CD4-positive, alpha-beta T cell treated with Interleukin-17A for 4 hours (primary cell): ENCODE measurements at places on chromosomes 4 and X.

DNA sequence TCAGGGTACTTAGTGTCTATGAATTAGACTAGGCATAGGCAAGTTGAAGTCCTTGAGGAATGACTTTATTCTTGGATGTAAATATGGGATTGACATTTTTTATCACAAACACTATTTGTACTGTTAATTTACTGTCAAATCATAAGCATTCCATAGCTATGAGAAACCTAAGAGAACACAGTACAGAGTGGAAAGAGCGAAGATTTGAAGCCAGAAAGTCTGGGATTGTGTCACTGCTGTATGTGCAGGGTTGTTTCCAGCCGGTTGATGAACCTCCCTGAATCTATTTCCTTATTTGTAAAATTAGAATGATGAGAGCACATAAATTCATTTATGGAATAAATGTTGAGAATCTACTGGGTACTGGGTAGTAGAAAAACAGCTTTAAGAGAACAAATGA is 14.4 kb upstream of the KLHL5 start:
- no peak for DNase-seq

DNA sequence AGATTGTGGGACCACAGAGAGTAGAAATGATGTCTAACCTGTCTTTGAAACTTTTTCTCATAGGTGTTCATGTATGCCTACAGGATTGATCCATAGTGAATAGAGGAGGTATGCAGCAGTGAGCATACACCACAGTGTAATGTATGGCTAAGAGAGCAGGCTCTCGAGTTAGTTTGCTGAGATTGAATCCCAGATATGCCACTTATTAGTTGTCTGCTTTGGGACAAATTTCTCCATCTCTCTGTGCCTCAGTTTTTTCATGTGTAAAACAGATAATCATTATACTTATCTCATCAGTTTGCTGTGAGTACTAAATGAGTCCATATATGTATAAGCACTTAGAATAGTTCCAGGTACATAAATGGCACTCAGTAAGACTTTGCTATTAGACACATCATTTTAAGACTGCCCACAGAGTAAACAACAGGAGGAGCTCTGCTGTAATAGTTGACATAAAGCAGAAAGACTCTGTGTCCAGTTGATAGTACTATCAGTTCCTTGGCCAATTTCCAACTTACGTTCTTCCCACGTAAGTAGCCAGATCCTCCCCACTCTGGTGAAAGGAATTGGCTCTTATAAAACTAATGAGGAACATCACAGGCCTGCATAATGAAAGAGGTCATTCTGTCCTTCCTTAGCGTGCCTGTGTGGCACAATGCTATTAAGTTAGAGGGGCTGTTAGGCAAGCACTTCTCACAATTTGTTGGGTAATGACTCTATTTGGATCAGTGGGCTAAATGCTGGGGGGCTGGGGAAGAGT is 20.7 kb upstream of the RNF150 start:
- DNase-seq, result no peak

GRCh38 chr4:88897180-88897579 is 159.8 kb downstream of the FAM13A start:
- no peak for DNase-seq

DNA sequence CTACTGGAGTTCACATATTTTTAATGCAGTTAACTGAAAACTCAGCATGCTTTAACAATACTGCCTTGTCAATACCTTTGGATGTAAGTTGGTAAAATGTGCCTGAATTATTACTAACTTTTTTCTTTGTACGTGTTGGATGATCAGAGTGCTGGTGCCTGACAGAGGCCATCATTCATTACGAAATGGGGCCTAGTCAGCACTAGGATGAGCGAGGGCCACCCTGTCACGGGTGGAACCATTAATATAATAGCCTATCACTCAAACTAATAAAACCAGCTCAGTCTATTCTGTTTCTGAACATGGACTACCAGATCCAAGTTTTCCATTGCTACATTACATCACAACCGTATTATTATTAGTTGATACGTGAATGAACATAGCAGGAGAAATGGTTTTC is 501.7 kb upstream of the TENM3 start:
- DNase-seq, result no peak

DNA sequence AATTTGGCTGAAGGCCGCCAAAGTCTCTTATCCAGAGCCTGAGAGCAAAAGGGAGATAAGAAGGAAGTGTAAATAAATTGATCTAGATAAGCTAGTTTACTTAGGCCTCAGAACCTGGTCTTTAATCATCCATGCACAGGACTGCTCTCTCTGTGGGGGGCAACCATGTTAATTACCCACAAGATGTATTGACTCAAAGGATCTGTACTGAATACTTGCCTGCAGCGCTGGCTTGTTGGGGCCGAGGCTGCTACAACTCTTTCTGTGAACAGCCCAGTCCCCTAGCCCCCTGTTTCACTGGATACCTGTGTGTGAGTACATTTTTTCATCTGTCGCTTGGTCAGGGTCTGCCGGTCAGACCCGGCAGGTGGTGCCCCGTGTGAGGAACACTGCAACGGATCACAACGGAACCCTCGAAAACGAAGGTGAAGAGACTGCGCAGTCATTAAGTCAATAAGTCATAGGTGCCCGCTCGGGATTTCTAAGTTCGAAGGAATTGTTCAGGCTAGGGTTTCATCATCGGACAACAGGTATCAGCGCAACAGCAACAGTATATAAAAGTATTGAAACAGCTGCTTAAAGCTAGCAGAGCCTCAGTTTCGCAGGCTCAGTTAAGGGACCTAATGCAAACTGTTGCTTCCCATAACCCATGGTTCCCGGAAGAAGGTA is 8.3 kb downstream of the MAGEA11 start:
- DNase-seq, result no peak

- DNase-seq, result no peak
Measured at GRCh38 chrX:134981910-134982309, 8.9 kb upstream of the SMIM10 start.

- DNase-seq, result no peak
Measured at GRCh38 chr4:43452948-43453347, 560.4 kb downstream of the GRXCR1 start.

DNA sequence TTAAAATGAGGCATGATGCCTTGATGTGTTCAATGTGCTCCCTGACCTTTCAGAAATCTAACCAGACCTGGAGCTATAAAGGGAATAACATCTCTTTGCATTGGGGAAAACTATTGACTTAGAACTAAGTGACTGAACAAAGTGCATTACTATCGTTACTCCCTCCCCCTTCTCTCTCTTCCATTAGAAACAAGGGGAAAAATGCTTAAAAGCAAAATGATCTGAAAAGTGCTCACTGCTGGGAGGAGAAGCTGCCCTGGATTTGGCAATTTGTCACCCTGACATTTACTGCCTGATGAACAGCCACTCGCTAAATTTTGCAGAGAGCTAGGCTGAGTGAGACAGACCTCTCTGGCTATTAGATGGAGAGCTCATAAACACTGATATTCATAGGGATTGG is 48.6 kb upstream of the PARM1 start:
- DNase-seq, result no peak

DNA sequence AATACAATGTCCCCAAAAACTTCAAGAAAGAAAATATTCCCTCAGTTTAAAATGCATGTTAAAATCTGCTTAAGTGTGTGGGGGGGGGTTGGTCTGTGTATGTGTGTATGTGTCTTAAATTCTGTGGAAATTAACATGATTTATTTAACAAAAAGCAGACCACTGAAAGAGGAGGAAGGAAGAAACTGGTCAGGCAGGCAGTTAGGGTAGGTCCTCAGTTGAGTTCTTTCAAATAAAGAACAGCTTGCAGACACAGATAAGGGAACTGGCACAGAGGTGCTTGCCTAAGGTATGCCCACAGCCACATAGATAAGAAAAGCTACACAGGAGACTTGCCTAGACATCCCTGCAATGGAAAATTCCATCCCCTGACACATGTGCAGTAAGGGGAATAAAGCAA is 28.8 kb upstream of the TFDP3 start:
- DNase-seq, result no peak

DNA sequence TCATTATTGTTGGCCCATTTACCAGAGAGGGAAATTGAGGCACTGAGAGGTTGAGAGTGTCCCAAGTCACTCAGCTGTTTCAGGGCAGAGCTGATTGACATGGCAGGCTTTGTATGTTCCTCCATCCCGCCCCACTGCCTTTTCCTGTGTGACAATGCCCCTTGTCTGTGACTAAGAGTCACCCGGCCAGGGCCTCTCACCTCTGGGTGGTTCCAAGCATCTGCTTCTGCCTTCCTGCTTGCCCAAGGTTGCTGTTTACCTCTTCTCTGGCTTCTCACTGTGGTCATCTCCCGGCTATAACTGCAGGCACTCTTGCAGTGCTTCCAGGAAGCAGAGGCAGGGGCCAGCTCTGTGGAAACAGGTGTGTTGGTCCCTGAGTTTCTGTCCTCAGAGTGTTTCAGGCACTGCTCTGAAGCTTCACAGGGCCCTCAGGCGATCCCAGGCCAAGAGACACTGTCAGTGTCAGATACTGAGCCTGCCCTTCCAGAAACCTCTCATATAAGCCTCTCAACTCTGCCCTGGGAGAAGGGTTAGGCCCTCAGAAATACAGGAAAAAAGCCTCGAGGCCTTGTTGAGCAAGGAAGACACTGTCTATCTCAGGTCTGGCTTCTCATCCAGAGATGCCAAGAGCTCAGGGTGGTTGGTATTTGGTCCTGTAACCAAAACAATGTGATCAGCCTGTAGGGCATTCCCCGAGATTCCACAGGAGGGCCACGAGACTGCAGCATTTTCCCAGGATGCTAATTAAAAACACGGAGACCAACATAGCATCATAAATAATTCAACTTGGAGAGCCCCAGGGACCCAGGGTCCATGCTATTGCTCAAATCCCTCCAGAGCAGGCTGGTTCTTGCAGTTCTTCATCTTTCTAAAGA is 42.0 kb upstream of the PROM1 start:
- no peak for DNase-seq

DNA sequence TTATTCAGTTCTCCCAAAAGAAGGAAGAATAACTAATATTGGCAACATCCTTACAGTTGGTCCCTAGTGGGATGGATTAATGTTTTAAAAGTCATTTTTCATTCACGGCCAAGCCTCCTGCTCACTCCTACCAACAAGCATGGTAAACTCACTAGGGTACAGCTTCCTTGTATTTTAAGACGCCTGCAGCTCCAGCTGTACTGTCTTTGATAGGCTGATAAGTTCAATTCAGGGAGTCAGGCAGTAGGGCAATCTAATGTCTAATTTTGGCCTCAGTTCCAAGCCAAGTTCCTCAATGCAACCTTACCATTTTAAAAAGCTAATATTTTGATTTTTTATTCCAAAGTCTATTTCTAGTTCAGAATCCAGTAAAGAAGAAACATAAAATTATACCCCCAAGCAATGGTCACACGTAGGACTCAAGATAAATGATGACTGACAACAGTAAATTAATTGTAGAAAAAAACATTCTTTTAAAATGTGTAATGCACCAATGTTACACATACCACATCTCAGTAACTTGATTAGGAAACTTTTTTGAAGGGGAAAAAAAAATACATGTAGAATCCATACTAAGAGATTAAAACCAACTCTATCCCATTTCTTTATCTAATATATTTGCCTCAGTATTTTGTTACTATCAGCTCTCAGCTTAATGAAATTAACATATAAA is 9.3 kb downstream of the LCORL start:
- no peak for DNase-seq

DNA sequence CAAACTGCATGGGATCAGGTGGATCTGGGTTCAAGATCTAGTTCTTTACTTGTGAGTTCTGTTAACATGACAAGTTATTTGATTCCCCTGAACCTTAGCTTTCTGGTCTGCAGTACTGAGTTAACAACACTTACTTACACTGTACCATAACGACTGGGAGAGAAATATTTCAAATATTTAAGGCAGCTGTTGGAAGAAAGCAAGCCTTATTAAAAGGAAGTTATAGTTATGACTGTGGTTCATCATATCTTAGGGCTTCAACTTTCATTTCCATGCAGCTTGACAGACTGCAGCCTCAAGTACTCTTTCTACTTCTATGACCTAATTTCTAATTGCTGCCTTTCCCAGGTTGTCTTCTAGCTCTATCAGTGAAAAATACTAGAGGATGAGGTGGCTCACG is 40.0 kb upstream of the PDGFRA start:
- DNase-seq, result no peak

DNA sequence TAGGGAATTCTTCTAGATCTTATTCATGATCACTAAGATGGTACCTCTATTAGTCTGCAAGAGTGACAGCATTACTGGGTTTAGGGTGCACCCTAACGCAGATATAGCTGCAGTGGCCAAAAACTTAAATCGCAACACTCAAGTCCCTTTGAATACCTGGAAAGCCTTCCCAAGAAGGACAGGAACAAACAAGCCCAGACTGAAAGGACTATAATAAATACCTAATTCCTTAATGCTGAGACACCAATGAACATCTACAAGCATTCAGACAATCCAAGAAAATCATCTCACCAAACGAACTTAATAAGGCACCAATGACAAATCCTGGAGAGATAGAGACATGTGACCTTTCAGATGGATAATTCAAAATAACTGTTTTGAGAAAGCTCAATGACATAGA is 74.9 kb upstream of the PDHA2 start:
- no peak for DNase-seq

GRCh38 chr4:21415728-21416127 is 532.8 kb downstream of the KCNIP4 start:
- DNase-seq, result no peak

GRCh38 chrX:27438937-27439336 is 24.2 kb downstream of the PPP4R3C start:
- no peak for DNase-seq

GRCh38 chr4:163697121-163697520 is 202.6 kb downstream of the TMA16 start:
- DNase-seq, result no peak

- DNase-seq, result no peak
Measured at GRCh38 chr4:5801696-5802095, 90.7 kb downstream of the EVC start.

DNA sequence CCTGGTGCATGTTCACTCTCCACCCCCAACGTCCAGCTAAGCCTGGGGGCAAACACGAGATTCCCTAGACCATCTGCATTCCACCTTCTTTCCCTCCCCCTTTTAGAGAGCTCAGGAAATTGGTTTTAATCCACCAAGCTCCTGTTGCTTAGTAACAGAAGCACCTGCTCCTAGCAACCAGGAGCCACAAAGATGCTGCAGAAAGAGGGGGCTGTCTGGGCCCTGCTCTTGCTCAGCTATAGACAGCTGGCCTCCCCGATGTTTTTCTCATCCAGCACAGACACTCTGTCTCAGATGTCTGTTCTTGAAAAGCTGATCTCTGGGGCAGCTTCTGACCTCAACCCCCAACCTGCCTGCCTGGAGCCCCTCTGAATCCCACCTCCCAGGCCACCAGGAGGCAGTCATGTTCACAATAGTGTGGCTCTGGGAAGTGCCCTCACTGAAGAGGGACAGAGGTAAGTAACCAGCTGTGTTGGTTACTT is 71.5 kb downstream of the SLC16A2 start:
- peak; percentile 38 for DNase-seq

GRCh38 chr4:96342196-96342595 is 502.3 kb downstream of the PDHA2 start:
- no peak for DNase-seq
